SK-MEL-5 (cell line): ENCODE measurements at places on chromosomes 12 and 14. TPM values are rescaled to one million over a fixed set of nuclear protein-coding genes. Genes with fewer than 3 reads are reported as not detected.
A peak's percentile ranks its signal among the peaks of the same experiment; 100 is the strongest.

GRCh38 chr12:13126494-13126893 is 23.0 kb upstream of the GSG1 start:
- no peak for DNase-seq

GRCh38 chr12:20245491-20245890 is 122.8 kb upstream of the PDE3A start:
- DNase-seq = no peak

GRCh38 chr14:90585106-90585505 is 188.3 kb downstream of the CALM1 start:
- DNase-seq = no peak

TMPRSS12 gene
- not detected in 2 replicates for total RNA-seq

DNA sequence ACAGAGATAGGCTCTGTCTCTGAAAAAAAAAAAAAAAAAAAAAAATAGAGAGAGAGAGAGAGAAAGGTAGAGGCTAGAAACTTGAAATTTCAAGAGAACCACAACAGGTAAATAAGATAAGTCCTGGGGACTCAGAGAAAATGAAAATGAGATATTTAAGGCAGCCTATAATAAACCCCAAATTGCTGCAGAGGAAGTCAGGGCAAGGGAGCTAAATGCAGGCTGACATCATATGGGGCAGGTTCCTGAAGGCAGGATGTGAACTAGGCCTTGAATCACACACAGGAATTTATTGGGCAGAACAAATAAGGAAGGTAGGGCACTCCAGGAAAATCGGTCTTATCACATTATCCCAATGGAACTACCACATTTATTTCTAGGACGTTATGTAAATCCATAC is 54.9 kb upstream of the NUDT4 start:
- DNase-seq = no peak

SLC10A1 gene
- total RNA-seq = not detected in 2 replicates

GPR84 gene
- total RNA-seq = 0.11 TPM in 1 of 2 replicates, not detected in the other

DNA sequence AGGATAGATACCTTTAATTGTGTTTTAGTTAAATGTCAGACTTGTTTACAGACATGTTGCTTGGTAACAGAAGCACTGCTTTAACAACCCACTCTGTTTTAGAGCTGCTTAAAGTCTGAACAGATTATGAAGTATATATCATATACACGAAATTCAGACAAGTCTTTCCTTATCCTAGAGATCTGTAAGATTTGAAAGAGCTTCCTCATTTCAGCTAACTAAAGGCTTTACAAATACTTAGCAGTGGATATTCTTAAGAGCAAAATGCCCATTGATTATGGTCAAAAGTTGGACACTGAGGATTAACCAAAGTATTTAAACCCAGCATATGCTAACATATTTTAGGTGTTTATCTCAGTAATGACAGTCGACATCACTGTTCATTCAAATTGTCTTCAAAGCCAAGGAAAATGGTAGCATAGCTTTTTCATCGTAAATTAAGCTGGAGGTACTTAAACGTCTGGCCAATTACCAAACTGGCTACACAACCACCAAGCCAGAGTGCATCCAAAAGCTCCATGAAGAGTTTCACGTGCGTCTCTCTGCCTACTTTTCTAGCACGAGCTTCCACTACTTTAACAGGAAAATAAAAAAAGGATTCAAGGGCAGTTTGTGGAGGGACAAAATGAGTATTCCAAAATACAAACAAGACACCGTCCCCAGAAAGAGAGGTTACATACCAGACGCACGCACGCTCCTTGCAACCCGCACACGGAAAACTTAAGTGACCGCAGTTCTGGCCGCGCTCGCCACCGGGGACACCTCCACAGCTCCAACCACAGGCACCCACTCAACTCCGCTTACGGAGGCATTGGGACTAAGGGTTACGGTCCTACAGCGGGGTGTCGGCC is 565 bp downstream of the CEP83 start:
- peak; percentile 7 for DNase-seq

NID2 gene
- not detected in 2 replicates for total RNA-seq

- no peak for DNase-seq
These were observed 10.2 kb downstream of the SYNE2 start for GRCh38 chr14:63863004-63863403.

- DNase-seq = no peak
These were observed 7.9 kb downstream of the DICER1 start for GRCh38 chr14:95149441-95149840.

DNA sequence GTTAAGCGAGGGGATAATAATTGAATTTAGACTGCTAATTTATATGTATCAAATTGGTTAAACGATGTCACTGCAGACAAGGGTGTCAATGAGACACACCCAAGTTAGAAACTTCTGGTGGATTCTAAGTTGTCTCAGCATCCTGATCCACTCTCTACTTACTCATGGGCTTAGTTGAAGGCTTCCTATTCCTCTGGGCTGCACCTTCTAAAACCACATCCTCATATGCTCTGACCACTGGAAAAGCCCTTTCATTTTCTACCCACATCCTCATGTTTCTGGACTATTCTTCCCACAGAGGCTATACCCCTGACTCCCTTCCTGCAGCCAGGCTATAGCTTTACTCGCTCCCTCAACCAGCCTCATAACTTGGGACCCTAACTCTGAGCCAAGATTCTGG is 493.8 kb downstream of the VRK1 start:
- no peak for DNase-seq

SSTR1 gene
- total RNA-seq = not detected in 2 replicates

DNA sequence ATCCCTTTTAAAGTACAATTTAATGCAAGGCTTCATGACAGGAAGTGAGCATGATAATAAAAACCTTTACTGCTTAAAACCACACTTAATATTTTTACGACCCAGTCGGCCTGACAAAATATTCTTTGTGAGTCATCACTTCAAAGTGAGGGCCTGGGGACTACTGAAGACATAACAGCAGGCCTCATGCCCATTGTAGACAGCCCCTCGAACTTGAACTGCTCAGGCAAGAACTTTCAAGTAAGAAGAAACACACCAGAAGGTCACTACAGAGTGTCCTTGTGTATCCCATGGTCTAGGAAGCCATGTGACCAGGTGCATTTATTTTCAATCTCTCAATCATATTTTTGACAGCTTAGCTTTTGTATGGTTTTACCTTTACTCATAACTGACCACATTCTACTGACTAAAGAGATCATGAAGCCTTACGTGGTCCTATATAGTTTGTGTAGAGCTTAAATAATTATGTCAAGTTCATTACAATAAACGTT is 61.4 kb upstream of the MANSC4 start:
- DNase-seq = peak; percentile 55

CMKLR1 gene
- not detected in 2 replicates for total RNA-seq

KCNA5 gene
- not detected in 2 replicates for total RNA-seq

DNA sequence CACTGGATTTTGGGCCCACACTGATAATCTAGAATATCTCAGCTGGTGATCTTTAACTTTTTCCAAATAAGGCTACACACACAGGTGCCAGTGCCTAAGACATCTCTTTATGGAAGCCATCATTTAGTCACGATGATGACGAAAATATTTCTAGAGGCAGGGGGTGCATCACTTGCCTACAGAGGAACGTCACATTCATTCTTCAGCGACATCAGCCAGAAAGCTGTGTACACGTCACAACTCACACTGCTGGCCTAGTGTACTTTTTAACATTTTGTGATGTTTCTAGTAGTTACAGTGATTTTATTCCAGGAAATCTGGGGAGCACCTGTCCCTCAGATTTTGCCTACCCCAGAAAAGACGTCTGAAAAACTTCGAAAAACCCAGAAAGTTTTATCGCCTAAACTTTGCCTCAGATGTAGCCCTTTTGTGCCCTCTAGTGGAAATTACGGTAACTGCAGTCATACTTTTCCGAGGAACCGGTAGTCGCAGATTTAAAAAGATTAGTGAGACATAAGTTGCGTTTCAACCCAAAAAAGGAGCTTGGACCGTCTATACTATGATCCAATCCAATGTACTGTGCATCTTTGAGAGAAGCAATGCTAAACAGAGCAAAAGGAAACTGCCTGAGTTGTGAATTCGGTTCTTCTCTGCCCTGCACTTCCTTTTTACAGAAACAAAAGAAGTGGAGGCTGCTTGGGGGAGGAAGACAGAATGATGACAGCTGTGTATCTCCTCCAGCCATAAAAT is 64.3 kb upstream of the STON2 start:
- DNase-seq = peak; percentile 78
